SW480 (cell line): ENCODE measurements at places on chromosomes 5 and 9.

GRCh38 chr9:77011973-77012821 is 7.3 kb upstream of the FOXB2 start:
- DNase-seq, result no peak

DNA sequence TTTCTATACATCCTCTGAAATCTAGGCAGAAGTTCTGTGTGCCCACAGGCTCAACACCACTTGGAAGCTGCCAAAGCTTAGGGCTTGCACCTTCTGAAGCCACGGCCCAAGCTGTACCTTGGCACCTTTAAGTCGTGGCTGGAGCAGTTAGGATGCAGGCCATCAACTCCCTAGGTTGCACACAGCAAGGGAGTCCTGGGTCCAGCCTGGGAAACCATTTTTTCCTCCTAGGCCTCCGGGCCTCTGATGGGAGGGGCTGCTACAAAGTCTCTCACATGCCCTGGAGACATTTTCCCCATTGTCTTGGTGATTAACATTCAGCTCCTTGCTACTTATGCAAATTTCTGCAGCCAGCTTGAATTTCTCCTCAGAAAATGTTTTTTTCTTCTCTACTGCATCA is 15.5 kb upstream of the PLK2 start:
- no peak for DNase-seq

- no peak for DNase-seq
Observed at GRCh38 chr9:38683336-38683735, 36.6 kb downstream of the FAM240B start.

GRCh38 chr5:149240354-149240998 is 31.2 kb upstream of the AFAP1L1 start:
- DNase-seq, result no peak

- DNase-seq, result no peak
Observed at GRCh38 chr5:24535646-24536045, 109.1 kb downstream of the CDH10 start.

GRCh38 chr5:36017004-36017403 is 25.8 kb upstream of the UGT3A1 start:
- DNase-seq, result no peak

- DNase-seq, result no peak
Observed at GRCh38 chr9:135249711-135250110, 162.2 kb downstream of the OLFM1 start.

GRCh38 chr5:107806705-107807104 is 136.0 kb upstream of the EFNA5 start:
- DNase-seq, result no peak

- DNase-seq, result peak; percentile 76
Observed at GRCh38 chr5:95620030-95620869, at the start of gene GPR150. TSS of gene GPR150 (plus strand) at chr5:95620087. CDS start at chr5:95620276, 189 bp downstream.

- no peak for DNase-seq
Observed at GRCh38 chr5:179241175-179241574, 104.1 kb downstream of the ADAMTS2 start.

DNA sequence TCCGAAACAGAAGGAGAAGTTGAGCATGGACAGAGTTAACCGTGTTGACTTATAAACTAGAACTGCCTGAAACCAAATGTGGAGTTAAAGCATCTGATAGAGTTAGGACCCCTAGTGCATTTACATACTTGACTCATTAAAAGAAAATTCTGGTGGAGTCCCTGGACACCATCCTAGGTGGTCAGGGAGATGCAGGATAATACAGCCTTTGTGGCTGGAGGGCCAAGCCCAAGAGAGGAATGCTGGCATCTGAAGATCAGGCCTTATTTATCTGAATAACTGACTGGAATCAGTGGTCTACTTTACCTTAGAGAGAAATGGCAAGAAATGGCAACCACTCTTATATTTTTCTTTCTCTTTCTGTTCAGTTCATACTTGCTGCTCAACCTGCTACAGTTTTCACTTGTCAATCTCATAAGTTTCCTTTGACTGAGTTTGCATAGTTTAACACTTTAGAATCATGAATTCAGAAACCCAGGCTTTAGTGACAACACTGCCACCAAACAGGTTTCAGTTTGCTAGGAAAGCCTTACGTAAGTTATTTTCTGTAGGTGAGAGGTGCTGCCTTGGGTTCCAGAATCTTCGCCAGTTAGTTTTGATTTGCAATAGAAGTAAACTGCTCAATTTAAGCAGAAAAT is 10.2 kb downstream of the CMYA5 start:
- DNase-seq, result peak; percentile 79

DNA sequence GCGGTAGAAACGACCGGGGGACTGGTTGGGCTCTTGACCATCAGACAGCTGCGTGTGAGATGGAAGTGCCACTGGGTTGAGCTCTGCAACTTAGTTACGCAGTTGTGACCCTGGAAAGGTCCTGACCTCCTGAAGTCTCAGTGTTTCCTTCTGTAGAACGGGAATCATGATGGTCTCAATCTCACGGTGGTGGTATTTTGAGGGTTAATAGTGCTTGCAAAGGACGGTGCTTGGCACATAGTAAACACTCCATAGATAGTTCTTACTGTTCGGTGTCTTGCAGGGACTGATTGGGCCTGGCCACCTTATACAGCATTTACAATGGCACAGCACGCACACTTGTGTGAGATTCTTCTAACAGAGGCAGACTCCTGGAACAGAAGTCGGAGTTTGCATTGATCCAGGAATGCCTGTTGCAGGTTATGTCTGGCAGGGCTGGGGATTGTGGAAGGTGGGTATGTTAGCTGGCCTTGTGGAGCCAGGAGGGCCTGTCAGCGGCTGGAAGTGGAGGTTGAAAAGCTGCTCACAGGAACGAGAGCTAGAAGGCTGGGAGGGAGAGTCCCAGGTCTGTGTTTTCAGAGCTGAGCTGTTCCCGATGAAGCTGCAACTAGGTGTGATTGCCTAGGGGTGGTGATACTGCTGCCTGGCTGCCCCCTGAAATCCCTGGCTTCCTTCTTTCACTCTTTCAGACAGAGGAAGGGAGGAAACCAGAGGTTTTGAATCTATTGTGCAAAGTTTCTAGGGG is 962 bp upstream of the TXN start:
- peak; percentile 46 for DNase-seq

GRCh38 chr9:99182356-99182755 is 39.4 kb downstream of the ALG2 start:
- no peak for DNase-seq

GRCh38 chr9:94528886-94529285 is 26.0 kb upstream of the PCAT7 start:
- DNase-seq, result no peak

- DNase-seq, result peak; percentile 73
Observed at GRCh38 chr5:55176176-55176818, 3.3 kb upstream of the CDC20B start.

- no peak for DNase-seq
Observed at GRCh38 chr5:127865273-127865672, 162.1 kb downstream of the CCDC192 start.

DNA sequence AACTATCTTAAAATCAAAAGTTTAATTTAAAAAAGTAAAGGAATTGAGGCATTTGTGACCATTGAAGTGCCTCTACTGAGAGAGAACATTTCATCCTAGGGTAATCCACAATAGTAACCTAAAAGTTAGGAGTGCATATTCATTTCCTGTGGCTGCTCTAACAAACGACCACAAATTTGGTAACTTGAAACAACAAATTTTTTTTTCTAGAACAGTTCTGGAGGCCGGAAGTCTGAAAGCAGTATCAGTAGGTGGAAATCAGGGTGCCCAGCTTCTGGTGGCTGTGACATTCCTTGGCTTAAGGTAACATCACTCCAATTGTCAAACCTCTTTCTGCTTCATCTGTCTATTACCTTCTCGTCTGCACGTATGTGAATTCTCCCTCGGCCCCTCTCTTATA is 67.1 kb upstream of the SSBP2 start:
- DNase-seq, result no peak

GRCh38 chr9:133048595-133048994 is 13.2 kb upstream of the CEL start:
- DNase-seq, result no peak

DNA sequence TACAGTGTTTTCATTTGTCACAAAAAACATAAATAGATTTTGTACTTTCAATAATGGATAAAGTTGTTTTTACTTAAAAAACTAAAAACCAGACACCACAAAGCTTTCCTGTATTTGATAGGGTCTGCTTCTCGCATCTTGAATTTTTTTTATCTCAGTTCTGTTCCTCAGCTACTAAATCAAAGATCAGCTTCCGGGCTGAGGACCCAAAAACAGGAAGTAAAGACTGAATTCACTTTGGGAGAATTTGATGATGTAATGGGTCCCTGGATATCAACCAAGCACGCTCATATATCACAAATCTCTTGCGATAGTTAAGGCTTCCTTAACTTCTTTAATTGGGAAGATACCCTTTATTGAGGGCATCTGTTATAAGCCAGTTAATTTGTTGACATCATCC is 24.1 kb downstream of the ITK start:
- no peak for DNase-seq

- no peak for DNase-seq
Observed at GRCh38 chr5:23684103-23684502, 176.7 kb downstream of the PRDM9 start.

- DNase-seq, result no peak
Observed at GRCh38 chr5:95631991-95632675, 12.2 kb downstream of the GPR150 start.

DNA sequence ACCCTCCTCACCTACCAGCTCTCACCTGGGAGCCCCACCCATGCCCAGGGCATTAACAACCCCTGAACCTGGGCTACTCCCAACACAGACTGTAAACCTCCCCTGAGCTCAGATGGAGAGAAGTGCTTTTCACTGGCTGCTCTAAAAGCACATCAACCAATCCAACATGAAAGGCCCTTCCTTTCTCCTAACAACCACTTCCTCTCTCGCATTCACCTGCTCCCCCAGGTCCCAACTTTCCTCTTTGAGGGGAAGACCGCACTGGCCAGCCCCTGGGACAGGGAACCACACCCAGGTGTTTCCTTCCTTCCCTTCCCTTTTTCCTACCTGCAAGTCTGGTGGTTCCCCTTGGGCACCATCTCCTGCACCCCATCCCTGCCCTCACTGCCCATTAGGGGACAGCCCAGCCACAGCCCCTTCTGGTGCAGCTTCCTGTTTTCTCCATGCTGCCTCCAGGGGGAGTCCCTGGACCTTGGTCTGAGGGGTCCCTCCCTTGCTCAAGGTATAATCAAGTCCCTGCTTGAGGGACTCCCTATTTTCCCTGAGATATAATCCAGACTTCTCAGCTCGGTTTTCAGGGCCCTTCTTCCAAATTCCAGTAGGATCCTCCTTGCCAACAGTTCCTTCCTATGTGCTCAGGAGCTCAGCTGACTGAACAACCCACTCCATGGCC is 30.5 kb upstream of the DAB2IP start:
- peak; percentile 43 for DNase-seq

- DNase-seq, result no peak
Observed at GRCh38 chr5:91178461-91178860, 204.7 kb downstream of the ARRDC3 start.

DNA sequence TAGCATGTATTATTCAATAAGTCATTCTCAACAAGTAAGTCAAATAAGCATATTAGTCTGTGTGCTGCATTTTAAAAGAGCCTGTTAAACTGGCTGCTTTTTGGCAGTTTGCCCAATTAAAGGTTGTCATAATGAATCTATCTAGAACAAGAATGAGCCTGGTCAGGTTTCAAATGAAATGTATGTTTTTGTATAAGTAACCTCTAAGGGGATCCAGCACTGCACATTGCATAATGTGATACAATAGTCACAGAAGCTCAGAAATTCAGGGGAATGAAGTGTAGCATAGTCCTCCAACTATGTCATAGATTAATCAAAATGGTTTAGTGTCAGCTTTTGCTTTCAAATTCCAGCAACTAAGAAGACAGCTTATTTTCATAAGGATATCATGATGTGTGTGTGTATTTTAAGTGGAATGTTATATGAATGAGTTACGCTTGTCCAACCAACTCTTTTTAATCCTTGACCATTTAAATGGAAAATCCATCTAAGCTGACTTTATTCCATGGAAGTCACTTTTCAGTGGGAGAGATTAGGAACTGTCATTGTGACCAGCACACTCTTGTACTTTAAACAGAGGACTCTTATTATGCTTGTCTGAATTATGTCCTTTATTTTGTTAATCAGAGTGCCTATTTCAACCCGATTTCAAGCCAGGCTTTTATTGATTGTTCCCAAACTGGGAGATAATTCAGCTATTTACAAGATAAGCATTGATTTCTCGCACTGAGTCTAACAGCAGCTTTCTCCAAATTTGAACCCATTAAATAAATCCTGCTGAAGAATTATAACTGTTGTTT is 283.9 kb upstream of the ADAMTSL1 start:
- DNase-seq, result no peak

DNA sequence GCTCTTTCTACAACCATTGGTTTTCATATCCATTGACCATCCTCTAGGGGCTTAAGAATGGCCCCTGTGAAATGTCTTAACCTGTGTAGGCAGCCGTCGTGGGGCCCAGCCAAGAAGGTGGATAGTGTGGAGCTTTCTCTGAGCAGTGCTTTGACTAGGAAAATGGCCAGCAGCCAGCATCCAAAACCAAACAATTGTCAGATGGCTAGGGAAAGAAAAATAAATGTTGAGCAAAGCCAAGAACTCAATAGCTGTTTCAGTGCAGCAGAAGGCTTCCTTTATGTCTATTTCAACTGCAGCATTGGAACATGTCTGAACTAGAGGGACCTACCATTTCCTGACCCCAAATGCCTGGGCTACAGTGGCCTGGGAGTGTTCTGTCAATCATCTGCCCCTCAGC is 374.9 kb downstream of the TLE4 start:
- DNase-seq, result no peak

- DNase-seq, result no peak
Observed at GRCh38 chr9:89097219-89097618, 81.4 kb downstream of the SHC3 start.

DNA sequence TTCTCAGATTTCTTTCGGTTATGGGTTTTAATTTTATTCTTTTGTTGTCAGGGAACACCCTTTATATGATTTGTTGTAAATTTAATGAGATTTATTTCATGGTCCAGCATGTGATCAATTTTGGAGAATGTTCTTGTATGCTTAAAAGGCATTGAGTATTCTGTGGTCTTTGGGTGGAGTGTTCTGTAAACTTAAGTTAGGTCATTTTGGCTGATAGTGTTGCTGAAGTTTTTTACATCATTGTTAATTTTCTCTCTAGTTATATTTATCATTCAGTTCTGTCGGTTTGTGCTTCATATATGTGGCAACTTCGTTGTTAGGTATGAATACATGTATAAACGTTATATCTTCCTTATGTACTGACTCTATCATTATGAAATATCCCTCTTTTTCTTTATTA is 55.5 kb downstream of the NIPBL start:
- no peak for DNase-seq

DNA sequence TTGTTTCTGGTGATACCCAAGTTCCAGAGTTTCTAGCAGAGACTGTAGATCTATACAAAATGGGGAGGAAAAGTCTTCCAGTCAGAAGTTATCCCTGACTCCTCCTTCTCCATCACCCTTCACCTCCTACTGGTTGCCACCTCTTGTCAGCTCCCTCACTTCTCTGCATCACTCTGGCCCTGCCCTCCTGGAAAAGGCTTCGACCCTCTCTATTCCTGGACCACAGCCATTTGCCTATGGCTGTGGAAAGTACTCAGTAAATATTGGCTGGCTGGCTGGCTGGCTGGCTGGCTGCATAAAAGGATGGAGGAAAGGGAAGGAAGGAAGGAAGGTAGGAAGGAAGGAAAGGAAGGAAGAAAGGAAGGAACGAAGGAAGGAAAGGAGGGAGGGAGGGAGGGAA is 32.7 kb upstream of the ABCA1 start:
- DNase-seq, result no peak
